ENCODE measurements at places on chromosomes 13 and 19.

DNA sequence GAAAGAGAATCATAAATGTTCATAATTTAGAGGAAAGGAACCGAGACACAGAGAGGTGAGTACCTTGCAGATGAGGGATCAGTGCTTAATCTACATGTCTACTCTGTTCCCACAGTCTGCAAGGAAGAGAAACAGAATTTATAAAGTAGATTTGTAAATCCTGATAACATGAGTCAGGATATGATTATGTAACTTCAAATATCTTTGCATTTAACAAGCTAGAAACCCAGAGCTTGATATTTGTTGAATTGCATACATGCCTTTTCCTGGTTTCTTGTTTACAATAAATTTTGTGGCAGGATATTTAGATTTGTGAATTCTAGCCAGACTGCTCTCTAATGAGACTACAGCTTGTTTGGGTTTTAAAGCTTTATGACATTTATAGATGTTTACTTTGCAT lies 219.2 kb downstream of the ENOX1 start:
- no peak for DNase-seq

- no peak for DNase-seq
These were observed 14.4 kb downstream of the COMP start for GRCh38 chr19:18776736-18777135.

DNA sequence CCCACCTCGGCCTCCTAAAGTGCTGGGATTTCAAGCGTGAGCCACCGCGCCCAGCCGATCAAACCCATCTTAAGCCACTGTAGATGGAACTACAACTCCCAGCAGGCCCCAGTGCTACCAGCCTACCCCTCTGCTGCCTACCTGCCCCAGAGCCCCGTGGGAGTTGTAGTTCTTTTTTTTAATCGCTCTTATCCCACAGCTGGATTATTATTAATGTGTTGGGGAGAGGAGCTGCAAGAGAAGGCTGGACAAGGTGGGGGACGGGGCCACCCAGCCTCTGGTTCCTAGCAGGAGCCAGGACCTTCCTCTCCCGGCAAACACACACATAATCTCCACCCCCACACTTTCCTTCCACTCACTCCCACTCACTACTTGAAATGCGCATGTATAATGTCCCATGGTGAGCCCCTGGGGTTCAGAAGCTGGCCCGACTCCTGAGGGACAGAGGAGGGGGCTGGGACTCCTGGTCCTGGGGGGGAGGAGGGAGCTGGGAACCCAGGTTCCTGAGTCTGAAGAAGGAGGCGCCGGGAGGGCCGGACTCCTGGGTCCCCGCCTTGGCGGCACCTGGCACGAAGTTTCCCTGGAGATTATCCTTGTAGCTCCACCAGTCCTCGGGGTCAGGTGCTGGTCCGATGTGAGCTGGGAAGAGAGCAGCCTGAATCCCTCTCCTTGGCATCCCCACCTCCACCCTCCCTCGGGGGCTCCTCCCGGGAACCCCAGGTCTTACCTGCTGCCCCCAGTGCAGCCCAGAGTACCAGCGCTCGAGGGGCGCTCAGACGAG lies 958 bp downstream of the CA11 start:
- DNase-seq = no peak

DNA sequence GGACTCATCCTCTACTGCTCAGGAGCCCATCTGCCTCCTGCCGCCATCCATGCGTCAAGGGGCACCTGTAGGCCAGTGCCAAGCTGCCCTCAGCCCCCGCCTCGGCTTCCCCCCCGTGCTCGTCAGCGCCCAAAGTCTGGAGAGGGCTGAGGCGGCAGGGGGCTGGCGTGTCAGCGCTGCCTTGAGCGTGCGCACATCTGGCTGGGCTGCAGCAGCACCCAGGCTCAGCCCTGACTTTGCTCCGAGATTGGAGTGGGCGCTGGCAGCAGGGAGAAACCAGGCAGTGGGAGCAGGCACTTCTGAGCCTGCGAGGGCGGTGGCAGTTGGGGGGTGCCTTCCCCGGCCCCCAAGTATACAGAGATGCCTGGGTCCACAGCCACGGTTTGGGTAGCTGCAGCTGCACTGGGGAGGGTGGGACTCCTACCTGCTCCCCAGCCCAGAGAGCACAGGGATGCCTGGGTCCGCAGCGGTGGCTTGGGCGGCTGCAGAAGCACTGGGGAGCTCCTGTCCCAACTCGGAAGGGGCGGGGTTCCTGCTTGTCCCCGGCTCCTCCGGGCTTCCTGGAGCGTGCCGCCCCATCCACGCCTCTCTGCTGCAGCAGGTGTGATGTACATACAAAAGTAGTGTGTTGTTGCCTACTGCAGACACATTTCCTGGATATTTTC lies 44.8 kb upstream of the LPAR6 start:
- DNase-seq = no peak

DNA sequence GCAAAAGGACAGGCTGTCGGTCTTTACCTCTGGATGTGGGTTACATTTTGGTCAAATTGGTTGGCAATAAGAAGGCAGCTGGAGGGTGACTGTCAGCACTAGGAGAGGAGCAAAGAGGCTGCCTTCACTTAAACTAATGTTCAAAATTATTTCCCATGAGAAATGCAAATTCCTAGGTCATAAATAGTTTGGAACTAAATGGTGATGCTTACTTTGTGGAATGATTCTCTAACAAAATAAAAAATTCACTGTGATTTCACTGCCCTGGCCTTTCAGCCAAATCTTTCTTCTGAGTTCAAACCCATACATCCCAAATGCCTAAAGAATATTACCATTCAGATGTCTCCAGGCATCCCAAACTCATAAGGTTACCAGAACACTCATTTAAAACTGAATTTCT lies 25.0 kb upstream of the OXGR1 start:
- DNase-seq = no peak

- no peak for DNase-seq
These were observed 699 bp downstream of the TMEM259 start for GRCh38 chr19:1019980-1020867.

- DNase-seq = no peak
These were observed at the start of gene STOML3 for GRCh38 chr13:38990693-38991092. Gene STOML3 (minus strand): TSS chr13:38990831. CDS start chr13:38990721, 110 bp downstream.

GRCh38 chr19:15401397-15401710 lies 17.4 kb downstream of the AKAP8L start:
- DNase-seq = no peak

DNA sequence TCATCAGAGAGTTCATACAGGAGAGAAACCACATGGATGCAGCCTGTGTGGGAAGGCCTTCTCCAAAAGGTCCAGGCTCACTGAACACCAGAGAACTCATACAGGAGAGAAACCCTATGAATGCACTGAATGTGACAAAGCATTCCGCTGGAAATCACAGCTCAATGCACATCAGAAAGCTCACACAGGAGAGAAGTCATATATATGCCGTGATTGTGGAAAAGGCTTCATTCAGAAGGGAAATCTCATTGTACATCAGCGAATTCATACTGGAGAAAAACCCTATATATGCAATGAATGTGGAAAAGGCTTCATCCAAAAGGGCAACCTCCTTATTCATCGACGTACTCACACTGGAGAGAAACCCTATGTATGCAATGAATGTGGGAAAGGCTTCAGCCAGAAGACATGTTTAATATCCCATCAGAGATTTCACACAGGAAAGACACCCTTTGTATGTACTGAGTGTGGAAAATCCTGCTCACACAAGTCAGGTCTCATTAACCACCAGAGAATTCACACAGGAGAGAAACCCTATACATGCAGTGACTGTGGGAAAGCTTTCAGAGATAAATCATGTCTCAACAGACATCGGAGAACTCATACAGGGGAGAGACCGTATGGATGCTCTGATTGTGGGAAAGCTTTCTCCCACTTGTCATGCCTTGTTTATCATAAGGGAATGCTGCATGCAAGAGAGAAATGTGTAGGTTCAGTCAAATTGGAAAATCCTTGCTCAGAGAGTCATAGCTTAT lies 17.7 kb downstream of the ZNF613 start:
- no peak for DNase-seq

DNA sequence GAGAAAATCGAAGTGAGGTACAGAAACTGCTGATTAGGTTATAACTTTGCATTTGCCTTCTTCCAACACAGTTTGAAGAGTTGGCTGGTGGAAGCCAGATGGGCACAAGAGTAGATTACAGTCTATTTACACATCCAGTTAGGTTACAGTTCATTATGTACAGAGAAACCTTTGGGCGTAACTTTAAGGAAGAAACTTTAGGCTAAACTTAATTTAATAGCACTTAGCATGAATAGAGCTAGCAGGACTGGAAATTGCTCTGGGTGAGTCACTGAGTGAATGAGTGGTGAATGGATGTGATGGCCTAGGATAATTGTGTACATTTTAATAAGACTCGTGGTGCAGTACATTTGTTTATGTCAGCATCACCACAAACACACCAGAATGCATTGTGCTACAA lies 62.9 kb upstream of the KLHL1 start:
- no peak for DNase-seq

DNA sequence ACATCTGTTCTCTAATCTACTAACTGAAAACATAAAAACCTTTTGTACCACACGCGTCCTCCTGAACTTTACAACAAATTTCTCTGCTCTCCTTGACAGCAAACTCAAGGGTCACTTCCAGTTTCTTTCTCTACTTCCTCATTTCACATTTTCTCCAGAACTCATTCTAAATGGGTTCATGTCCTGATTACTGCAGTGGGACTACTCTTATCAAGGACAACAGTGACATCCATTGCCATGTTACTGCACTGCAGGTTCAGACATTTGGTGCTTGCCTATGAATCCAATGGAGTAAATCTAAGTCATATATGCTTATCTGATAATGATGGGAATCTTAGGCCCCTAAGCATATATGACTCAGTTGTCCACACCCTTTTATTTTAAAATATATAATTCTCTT lies 35.3 kb downstream of the FPR3 start:
- DNase-seq = no peak

- DNase-seq = no peak
These were observed 345.7 kb downstream of the MTUS2 start for GRCh38 chr13:29165840-29166239.

GRCh38 chr19:3593156-3593555 lies 7.9 kb downstream of the GIPC3 start:
- no peak for DNase-seq

- no peak for DNase-seq
These were observed 57.2 kb upstream of the KLF12 start for GRCh38 chr13:74191410-74191809.

DNA sequence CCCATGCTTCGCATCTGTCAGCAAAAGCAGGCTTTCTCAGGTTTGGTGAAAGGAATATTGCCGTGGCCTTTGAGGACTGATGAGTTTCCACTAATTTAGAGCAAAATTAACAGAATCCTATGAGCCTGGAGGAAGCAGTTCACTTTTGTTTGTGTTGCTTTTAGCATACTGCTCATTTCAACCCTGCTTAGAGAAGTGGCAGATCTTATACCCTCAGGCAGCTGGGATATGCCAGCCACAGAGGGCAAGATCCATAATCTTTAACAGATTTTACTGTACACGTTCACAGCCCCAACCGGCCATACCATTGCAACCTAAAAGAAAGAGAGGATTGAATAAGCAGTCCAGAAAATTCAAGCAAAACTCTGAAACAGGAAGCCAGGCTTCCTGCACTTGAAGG lies 60.5 kb downstream of the COL4A2 start:
- DNase-seq = no peak

- DNase-seq = no peak
These were observed 47.3 kb upstream of the GPR183 start for GRCh38 chr13:99354371-99354951.

GRCh38 chr13:113852536-113853517 lies 11.0 kb downstream of the GAS6 start:
- DNase-seq = no peak

GRCh38 chr19:3515891-3516422 lies 9.8 kb downstream of the FZR1 start:
- no peak for DNase-seq

DNA sequence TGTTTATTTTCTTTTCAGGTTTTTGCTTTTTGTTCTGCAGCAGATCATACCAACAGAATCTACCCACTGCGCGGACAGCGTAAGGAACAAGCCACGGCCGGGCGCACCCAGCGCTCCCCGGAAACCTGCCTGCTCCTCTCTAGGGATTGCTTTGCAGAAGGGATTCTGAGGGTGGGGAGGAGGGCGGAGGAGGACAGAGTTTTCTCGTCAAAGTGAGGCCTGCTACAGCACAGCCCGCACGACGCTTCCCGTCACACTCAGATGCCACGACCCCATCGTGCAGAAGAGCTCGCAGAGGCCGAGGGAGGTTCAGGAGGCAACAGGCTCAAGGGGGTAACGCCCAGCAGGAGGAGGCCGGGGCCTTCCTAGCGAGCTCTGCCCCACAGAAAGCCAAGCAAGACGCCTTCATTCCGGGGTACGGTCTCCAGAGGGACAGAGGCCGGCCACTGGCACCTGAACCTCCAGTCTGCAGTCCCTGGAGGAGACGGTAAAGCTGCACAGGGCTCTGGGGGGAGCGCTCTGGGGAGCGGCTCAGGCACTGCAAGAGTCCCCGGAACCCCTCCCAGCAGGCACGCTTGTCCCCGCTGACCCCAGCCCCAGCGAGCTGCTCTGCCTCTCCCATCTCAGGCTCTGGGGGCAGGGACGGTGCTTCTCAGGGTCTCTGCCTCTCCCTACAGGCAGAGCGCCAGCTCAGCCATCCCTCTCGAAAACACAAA lies 6.9 kb downstream of the REXO1 start:
- DNase-seq = no peak

DNA sequence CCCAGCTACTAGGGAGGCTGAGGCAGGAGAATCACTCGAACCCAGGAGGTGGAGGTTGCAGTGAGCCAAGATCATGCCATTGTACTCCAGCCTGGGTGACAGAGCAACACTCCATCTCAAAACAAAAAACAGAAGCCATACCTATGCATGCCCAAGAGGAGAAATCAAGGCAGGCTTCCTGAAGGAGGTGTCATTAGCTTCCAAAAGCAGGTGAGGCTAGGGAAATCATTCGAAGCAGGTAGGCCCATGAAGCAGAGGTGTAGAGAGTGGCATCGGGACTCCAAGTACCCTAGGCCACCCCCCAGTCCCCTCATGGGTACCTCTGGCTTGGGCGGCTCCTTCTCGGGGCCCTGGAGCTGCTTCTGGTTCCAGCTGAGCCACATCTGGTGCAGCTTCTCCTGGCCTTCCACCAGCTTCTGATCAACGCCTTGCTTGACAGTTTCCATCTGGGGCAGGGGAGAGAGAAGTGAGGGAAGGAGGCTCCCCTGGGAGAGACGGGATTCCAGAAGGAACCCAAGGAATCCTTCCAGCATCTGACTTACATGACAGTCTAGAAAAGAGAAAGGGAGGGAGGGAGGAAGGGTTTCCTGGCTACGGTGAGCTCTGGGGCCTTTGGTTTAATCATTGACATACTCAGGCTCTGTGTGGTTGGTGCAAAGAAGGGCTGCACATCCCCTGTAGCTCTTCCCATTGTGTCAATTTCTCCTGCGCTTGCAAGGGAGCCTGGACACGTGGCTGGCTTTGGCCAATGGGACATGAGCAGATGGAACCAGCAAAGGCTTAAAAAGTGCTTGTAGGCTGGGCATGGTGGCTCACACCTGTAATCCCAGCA lies 13.1 kb upstream of the TICAM1 start:
- DNase-seq = no peak

- DNase-seq = no peak
These were observed 27.1 kb upstream of the IGFL1 start for GRCh38 chr19:46202426-46202825.

- no peak for DNase-seq
These were observed 3.6 kb downstream of the ACTN4 start for GRCh38 chr19:38650911-38651584.

All from smooth muscle cell of the brain vasculature (primary cell).